ENCODE measurements at places on chromosomes 11 and 22.

GRCh38 chr11:69086152-69087132, 37.7 kb downstream of the TPCN2 start:
- no peak for DNase-seq

DNA sequence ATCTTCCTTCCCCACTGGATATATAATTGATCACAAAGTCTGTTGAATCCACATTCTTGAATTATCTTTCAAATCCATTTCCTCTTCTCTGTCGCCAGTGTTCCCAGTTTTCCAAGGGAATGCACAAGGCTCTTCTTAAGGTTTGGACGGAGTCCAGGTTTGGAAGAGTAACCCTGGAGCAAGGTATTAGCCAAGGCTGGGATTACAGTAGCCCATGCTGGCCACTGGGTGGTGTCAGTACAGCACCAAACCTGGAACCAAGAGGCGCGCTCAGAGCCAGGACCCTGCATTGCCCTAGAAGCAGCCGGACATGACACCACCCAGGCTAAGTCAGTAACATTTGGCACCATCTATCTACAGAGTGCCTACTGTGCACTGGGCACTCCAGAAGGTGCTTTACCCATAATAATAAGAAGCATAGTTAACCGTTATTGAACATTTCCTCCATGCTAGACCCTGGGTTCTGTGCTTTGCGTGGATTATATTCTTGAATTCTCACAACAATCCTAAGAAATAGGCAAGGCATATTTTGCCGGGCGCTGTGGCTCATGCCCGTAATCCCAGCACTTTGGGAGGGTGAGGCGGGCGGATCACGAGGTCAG, 48.0 kb upstream of the CLPB start:
- DNase-seq = peak; percentile 4

DNA sequence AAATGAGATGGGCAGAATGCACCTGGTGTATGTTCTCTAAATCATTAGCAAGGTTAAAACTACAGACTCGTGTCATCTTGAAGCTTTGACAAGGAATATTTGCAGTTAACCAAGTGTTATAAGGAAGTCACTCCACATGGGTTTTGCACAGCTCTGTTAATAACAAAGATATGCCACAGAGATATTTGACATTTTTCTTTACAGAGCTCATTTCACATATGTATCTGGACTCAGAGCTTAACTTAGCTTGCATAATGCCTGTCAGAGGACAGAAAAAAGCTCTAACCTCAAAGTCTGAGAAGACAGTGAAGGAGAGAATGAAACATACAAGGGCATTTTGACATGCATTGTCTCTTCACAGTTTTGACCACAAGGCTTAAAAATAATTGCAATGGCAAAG, 105.5 kb downstream of the C11orf87 start:
- no peak for DNase-seq

GRCh38 chr11:19374151-19374569, 133.4 kb upstream of the E2F8 start:
- DNase-seq = no peak

- no peak for DNase-seq
Measured at GRCh38 chr22:17563936-17564391, 666 bp downstream of the SLC25A18 start.

- no peak for DNase-seq
Measured at GRCh38 chr11:109668973-109669634, 247.1 kb downstream of the C11orf87 start.

DNA sequence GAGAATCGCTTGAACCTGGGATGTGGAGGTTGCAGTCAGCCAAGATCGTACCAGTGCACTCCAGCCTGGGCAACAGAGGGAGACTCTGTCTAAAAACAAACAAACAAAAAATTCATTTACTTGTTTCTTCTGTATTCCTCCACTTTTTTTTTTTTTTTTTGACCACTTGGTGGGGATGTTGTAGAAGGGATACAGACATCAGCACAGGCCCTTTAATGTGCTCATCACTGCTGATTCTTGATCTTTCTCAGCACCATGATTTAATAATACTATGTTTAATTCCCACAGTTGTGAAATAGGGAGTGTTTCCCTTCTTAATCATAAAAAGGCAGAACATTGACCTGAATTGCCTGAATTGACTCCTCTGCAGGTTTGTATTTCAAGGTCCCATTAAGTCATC, 4.5 kb downstream of the TTC9C start:
- no peak for DNase-seq

GRCh38 chr11:65524741-65525545, at the start of gene SCYL1:
Gene SCYL1, plus strand, starts transcription at chr11:65525083. Its CDS starts 71 bp downstream, at chr11:65525154.
- peak; percentile 83 for DNase-seq

GRCh38 chr11:64764753-64765152, 5.0 kb upstream of the PYGM start:
- DNase-seq = no peak

- DNase-seq = no peak
Measured at GRCh38 chr11:104895634-104896033, 2.6 kb downstream of the CASP12 start.

Measured in stimulated activated CD4-positive, alpha-beta T cell treated with anti-CD3 and anti-CD28 coated beads, Interleukin-4, amount 100 ng/mL, for 4 hours (primary cell).